ENCODE measurements at places on chromosomes 1 and 21. TPM values are rescaled to one million over a fixed set of nuclear protein-coding genes. Genes with fewer than 3 reads are reported as not detected.

The OVAAL gene
- total RNA-seq: not detected

The HPDL gene
- 1.7 TPM for total RNA-seq

The C1orf210 gene
- not detected for total RNA-seq

- DNase-seq: no peak
These were observed 6.2 kb upstream of the SPRR2F start for GRCh38 chr1:153119491-153119971.

DNA sequence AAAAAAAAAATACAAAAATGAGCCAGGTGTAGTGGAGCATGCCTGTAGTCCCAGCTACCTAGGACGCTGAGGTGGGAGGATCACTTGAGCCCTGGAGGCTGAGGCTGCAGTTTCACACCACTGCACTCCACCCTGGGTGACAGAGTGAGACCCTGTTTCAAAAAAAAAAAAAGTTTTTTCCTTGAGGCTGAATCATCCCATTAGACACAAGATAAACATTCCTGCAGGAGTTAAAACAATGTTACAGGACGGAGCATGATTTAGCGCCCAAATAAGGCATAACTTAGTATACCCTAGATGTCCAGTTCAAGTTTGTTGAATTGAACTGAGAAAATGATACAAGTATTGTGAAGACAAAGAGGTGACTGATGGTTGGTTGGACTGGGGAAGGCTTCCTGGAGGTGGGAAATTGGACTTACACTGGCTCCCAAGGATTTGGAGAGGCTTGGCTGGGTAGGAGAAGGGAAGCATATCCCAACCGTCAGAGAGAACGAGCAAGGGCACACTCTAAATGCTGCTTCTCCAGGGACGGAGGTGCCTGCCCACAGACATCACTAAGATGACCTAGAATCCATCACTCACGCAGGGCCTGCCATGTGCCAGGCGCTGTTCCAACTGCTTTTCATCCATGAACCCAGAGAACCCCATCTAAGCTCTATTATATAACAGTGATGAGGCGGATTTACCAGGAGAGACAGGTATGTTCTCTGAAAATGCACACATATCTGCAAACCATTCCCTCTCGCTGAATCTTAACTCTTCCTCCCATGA lies 610.6 kb downstream of the KIF26B start:
- DNase-seq: no peak

GRCh38 chr1:201145132-201145531 lies 9.1 kb downstream of the TMEM9 start:
- DNase-seq: no peak

DNA sequence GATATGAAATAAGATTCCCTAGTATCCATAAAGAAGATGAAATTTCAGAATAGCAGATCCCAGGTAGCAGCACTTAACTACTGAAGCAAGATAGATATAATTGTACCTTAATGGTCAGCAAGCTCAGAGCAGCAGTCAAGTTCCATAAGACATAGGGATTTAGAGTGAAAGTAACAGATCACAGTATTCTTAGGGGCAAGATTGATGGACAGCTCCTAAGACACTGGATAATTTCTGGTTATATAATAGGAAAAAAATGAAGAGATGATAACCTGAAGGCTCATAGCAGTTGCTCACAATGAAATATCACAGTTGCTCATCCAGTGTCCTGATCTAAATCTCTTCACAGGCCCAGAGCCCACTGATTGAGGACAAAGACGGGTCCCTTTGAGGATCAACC lies 66.0 kb downstream of the SLC30A10 start:
- DNase-seq: no peak

- DNase-seq: no peak
These were observed 415.3 kb upstream of the C1orf87 start for GRCh38 chr1:60488847-60489246.
